NCI-H2029 (cell line): ENCODE measurements at places on chromosomes 12 and 14.

DNA sequence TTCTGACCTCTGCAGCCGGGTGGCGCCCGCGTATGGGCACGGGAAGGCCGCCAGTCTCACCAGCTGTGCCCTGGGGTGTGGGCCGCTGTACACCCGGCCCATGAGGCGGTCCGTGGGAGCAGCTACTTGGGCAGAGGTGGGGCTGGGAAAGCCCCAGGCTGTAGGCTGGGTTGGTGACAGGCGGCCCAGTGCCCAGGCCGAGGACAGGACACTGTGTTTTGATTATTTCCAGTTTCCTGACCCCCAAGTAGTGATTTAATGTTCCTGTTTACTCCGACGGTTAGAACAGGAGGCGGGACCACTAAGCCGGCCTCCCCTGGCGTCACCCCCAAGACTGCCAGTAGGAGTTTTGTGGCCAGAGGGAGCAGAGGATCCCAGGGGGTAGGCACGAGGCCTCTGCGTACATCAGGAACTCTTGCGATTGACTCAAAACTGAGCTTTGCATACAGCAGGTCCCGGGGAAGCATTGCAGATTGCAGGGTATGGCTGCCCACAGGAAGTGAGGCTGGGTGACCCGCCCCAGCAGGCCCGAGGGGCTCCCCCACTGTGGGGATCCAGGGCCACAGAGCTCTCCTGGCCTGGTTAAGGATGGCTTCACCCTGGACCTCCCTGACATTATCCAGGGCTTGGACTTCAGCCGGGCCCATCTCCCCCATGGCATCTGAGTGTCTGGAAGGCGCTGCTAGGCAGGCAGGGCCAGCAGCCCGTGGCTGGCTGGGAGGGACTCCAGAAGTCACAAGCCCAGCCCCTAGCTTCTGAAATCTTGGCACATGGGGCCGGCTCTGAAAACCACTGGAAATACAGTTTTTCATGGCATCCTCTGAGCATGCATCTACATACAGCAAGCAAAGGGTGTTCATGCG lies 42.5 kb upstream of the DIO3 start:
- DNase-seq, result no peak

- no peak for DNase-seq
Measured at GRCh38 chr12:76206039-76206676, 121.7 kb upstream of the NAP1L1 start.

- DNase-seq, result no peak
Measured at GRCh38 chr14:58282925-58283593, 15.3 kb upstream of the ARID4A start.

- DNase-seq, result no peak
Measured at GRCh38 chr12:101954676-101955075, 77.3 kb downstream of the DRAM1 start.

GRCh38 chr12:113818283-113818682 lies 147.8 kb downstream of the RBM19 start:
- peak; percentile 50 for DNase-seq

GRCh38 chr14:95700221-95700976 lies 13.5 kb downstream of the TCL1A start:
- DNase-seq, result no peak

DNA sequence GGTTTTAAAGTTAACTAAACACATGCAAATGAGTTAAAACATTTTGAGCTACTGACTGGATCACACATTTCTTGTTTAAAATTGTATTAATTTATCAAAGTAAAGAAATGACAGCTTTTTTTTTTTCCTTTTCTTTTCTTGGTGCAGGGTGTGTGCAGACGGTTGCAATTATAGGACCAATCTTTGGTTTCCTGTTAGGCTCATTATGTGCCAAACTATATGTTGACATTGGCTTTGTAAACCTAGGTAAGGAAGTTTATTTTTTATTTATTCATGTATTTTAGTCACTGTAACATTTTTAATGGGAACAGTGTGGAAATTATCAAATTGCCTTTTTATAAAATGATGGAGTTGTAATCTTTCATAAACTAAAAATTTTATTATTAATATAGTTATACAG lies 21.9 kb downstream of the SLCO1C1 start:
- no peak for DNase-seq
